Activated T-cell treated with anti-CD3 and anti-CD28 coated beads, Interleukin-2, amount 50 U/mL, for 48 hours (primary cell): ENCODE measurements at places on chromosomes 13 and 19.
A peak's percentile ranks its signal among the peaks of the same experiment; 100 is the strongest.

GRCh38 chr13:49367640-49368422, 76.0 kb downstream of the CAB39L start:
- no peak for DNase-seq

- DNase-seq = no peak
Observed at GRCh38 chr13:42305503-42305902, 33.6 kb downstream of the AKAP11 start.

GRCh38 chr19:56270676-56271075, 1.9 kb upstream of the EDDM13 start:
- no peak for DNase-seq

DNA sequence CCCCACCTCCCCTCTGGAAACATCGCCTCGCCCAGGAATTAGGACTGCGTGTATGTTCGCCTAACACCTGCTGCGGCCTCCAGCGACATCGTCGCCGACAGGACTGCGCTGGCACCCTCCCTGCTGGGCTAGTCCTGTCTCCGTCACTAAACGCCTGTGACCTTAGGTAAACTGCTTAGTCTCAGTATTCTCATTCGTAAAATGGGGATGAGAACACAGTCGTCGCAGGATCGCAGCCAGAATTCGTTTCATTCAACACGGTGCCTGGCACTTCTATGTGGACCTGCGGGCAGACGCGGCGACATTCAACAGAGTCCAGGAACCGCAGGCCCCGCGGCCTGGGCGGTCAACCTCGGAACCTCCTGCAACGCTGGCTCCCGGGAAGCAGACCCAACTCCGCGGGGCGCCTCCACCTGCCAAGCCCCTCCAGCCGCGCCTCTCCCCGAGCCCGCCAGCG, 485 bp downstream of the CRYL1 start:
- peak; percentile 51 for DNase-seq

- no peak for DNase-seq
Observed at GRCh38 chr19:58296104-58296503, 9.1 kb upstream of the ERVK3-1 start.

DNA sequence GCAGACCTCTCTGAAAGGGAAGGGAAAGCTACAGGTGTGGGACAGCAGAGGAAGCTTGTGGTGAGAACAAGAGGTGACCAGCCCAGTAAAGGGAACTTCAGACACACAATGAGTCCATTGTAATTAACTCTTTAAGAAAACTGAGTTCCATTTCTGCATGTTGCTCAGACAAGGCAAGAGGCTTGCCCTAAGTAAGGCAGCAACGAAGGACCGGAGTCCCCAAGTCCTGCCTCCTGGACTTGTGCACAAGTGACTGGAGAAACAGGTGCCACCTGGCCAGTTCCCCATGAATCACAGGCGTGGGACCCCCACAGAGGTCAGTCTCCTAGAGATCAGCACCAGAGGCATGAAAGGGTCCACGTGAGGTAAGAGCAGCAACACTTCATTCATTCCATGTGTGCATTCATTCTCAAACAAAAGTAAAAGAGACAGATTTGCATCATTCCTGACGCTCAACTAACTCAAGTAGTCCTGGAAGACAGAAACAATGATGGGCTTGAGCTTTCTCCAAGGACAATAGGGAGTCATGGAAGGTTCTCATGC, 14.7 kb upstream of the SIGLEC6 start:
- DNase-seq = no peak

- peak; percentile 79 for DNase-seq
Observed at GRCh38 chr13:42574435-42575311, 721 bp downstream of the TNFSF11 start.

- no peak for DNase-seq
Observed at GRCh38 chr19:43812688-43813087, 10.4 kb upstream of the LYPD5 start.

DNA sequence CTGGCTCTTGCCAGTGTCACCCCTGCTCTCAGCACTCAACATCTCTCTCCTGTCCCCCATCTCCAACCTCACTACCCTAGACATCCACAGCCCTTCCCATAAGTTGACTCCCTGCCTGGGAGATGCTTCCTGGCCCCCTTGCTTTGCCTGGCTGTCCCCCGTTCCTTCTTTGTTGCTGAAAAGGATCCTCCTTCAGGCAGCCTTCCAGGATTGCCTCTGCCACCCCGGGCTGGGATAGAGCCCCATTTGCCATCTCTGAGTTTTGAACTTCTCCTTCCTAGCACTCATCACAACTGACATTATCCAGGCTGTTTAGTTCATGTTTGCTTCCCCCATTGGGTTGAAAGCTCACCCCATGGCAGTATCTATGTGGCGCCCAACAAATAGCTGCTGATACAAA, 20.0 kb downstream of the CPAMD8 start:
- DNase-seq = no peak

GRCh38 chr13:34421347-34421719, 520.7 kb upstream of the NBEA start:
- no peak for DNase-seq

GRCh38 chr13:41463838-41464602, 6.7 kb downstream of the RGCC start:
- peak; percentile 66 for DNase-seq

GRCh38 chr13:110524541-110525257, 36.8 kb downstream of the RAB20 start:
- no peak for DNase-seq

DNA sequence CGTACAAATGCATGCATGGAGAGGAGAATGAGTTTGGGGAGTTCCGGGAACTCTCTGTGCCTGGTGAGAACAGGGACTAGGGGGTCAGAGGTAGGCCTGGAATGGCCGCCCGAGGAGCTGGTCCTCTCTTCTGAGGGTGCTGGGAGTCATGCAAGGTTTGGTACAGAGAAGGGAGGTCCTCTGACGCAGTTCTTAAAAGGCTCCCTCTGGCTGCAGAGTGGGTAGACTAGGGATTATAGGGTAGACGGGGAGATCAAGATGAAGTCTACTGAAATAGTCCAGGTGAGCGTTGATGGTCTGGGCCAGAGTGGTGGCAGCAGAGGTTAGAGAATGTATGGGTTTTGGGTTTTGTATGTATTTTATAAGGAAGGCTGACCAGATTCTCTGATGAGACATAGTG, 796 bp downstream of the ZNF304 start:
- DNase-seq = no peak

DNA sequence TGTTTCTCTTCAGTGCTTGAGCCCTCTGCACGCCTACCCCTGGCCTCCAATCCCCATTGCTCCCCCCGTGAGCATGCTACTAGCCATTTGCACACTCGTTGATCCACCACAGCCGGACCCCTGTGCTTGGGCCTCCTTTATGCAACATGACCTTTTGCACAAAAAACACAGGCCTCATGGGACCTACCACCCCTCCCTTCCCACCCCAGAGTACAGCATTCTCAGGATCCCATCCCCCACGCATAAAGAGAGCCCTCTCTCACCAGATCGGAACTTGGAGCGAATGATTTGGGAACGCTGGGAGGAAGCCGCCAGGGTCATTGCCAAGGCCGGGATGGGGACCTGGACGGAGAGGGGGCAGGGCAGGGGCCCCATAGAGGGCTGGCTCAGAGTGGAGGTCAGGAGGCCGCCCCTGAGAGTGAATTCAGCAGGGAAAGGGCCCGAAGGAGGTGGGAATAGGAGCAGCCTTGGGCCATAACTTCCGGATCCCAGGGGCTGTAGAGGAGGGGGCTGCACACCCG, 754 bp downstream of the MAMSTR start:
- DNase-seq = no peak

GRCh38 chr19:2556221-2557092, 80.5 kb downstream of the GADD45B start:
- DNase-seq = no peak

DNA sequence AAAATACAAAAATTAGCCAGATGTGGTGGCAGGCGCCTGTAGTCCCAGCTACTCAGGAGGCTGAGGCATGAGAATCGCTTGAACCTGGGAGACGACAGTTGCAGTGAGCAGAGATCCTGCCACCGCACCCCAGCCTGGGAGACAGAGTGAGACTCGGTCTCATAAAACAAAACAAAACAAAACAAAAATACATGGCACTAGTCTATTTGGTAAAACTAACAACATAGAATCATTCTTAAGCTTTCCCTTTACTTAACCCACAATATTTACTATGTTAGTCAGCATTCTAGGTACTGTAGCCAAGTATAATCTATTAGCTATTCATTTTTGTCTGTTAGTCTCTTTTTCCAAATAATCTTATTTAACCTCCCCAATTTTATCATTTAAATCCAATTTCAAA, 1482.8 kb downstream of the SLITRK5 start:
- no peak for DNase-seq

DNA sequence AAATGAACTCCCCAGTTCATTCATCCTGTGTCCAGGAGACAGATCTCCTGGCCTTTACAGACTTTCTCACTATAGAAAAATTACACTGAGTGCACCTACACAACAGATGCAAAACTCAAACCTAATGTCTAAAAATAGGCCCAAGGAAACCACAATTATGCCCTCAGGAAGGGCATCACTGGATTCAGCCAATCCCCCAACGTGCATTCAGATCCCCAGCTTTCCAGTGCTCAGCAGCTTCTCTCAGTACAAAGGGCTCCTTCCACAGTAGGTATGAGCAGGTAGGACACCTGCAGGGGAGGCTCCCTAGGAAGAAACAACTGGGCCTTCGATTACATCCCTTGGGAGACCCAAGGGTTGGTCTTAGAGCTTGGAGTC, 2.1 kb downstream of the ZNF709 start:
- DNase-seq = no peak

- DNase-seq = no peak
Observed at GRCh38 chr19:19946226-19946625, 45.5 kb downstream of the ZNF93 start.

GRCh38 chr19:50414864-50415660, 3.7 kb upstream of the SPIB start:
- peak; percentile 86 for DNase-seq

DNA sequence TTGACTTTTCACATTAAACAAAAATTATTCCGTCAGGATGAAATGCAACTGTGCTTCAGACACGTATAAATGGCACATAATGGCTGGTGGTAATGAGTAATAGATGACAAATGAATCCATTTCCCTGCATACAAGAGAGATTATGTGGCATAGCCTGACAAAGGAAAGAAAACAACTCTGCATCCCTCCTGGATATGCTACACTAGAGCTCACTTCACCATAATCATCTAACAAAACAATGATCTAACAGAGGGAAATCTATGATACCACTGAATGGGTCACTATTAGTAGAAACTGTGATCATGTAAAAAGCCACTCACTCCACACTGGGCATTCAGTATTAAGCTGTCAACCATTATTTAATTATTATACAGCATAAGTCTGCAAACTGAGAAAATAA, 1498.4 kb downstream of the EFNB2 start:
- DNase-seq = no peak

DNA sequence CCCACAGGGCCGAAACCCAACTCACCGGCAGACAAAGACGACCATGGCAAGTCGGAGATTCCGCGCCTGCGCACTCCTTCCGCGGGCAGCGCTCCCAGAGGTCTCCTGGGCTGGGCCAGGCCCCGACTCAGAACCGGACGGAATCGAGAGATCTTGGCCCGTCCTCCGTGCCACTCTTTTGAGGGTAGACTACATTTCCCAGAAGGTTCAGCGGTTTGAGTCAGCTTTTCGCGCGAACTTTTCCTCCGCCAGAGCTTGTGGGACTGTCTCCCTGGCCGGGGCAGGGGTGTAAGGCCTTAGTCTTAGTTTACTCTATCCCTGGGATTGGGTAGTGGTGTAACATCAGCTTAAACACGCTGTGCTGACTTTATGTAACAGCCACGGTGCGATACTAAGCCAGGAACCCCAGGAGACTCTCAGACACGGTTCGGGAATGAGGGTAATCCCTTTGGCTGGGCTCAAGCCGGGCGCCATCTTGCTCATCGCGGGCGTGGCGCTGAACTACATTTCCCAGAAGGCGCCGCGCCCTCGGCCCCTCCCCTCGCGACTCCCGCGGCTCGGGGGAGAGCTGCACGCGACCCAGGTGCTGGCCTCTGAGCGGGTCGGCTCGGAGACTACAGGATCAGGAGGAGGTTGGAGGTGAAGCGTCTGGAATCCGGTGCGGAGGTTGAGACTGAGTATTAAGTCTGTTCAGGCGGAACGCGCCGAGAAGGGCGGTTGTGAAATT, at the start of gene ZNF260:
Gene ZNF260 (minus strand): TSS at position 78 of the 727 bp plus-strand sequence. CDS start 13,033 bp downstream, outside the sequence.
- peak; percentile 95 for DNase-seq

DNA sequence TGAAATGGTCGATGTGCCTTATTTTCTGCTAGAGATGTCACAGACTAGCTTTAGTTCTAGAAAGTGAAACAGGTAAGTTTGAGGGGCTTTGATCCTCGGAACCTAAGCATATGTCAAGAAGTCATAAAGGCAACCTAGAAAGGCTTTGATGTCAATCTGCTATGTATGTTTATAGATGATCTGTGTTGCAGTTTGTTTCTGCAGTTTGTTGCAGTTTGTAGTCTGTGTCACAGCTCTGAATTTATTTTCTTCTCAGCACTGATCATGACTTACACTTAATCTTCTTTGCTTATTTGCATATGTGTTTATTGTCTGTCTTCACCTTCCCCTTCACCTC, 5.9 kb downstream of the LSM14A start:
- no peak for DNase-seq

DNA sequence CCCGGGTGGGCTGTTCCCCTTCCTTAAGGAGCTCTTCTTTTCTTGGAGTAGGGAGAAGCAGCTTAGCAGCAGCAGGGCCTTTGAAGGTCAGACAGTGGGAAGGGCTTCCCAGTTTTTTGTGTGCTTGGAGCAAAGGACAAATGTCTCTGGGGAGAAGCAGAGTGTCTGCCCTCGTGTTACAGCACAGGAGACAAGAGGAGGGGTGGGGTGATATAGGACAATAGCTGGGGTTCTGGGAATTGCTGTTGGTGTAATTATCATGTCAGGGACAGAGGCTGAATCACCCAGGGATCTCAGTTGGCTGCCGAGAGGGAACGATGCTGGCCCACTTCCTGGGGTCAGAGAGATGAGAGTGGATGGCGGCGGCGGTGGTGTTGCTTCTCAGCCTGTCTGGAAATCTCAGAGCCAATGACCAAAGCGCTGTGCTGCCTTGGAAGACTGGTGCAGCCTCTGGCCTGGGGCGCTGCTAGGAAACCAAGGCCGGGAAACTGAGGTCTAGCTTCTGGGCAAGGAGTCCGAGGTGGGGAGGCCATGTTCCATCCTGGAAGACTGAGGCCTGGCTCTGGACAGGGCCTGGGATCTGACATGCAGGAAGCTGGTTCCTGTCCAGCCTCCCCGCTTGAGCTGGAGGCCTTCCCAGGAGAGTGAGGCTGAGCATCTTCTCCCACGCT, 1.2 kb downstream of the INAFM1 start:
- DNase-seq = no peak

GRCh38 chr13:35797991-35798390, 321.5 kb upstream of the MAB21L1 start:
- no peak for DNase-seq

GRCh38 chr13:62337109-62337880, 921.6 kb upstream of the PCDH20 start:
- DNase-seq = no peak
